CD4-positive, alpha-beta T cell treated with Interleukin-15 for 1 hour (primary cell): ENCODE measurements at places on chromosomes 2 and 18.

- DNase-seq = no peak
These were observed 926.8 kb upstream of the SLC39A10 start for GRCh38 chr2:194730266-194730665.

GRCh38 chr2:70078384-70078783 is 8.9 kb upstream of the PCBP1 start:
- DNase-seq = no peak

- no peak for DNase-seq
These were observed 167.0 kb upstream of the TPO start for GRCh38 chr2:1246239-1246638.

DNA sequence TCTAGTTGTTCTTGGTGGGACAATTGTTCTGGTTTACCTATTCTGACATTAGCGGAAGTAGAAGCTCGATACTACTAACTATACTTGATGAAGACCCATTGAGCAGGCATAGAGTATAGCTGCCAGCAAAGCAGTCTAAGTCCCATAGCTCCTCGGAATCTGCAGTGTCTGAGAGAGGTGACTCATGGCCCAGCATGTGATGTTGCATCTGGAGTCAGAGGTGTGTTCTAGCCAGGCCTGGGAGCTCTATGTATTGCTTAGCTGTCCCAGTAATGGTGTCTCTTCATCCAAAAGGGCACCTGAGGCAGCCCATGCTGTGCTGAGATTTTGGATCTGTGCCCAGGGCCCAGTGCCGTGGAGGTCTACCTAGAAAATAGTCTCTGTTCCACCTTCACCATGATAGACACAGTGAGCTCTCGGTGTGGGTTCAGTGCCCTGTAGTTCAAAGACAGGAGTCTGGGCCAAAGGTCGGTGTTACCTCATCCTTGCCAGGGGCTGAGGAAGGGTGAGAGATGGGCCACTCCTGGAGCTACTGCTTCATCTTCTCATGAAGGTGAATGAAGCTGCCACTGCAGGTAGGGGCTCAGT is 47.3 kb downstream of the MEX3C start:
- no peak for DNase-seq

GRCh38 chr2:105741617-105742016 is 3.1 kb upstream of the NCK2 start:
- no peak for DNase-seq

GRCh38 chr18:22387787-22388186 is 29.9 kb downstream of the CTAGE1 start:
- no peak for DNase-seq

DNA sequence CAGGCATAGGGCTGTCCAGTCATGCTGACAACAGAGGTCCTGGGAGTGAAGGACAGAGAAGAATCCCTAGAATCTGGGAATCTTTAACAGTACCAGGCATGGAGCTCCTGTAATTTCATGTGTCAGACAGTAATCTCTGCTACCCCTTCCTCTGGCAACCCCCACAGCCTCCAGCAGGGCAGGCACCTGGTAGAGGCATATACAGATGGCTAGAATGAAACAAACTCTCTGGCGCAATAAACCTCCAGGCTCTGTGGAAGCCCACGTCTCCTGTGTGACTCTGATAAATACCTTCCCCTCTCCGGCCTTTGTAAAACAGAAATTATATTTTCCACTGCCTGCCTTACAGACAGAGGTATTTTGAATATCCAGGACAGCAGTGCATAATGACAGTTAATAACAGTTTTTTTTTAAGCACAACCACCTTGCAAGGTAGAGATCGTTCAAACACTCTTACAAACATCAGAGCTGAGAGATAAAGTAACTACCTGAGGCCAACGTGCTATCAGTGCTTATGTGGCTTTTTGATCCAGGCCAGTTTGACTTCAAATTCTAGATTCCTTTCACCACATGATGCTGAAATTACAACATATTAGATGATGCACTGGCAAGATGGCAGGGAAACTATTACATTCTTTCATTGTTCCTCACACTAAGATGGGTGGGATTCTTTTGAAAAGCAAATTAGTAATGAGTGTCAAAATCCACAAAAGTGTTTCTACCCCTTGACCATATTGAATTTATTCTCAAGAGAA is 47.7 kb upstream of the TMEM247 start:
- DNase-seq = no peak

GRCh38 chr2:98295275-98295674 is 51.0 kb upstream of the CNGA3 start:
- no peak for DNase-seq

- peak; percentile 51 for DNase-seq
These were observed 25.5 kb upstream of the YWHAQ start for GRCh38 chr2:9656270-9656766.

GRCh38 chr2:29317077-29317517 is 201.9 kb downstream of the CLIP4 start:
- DNase-seq = peak; percentile 33

DNA sequence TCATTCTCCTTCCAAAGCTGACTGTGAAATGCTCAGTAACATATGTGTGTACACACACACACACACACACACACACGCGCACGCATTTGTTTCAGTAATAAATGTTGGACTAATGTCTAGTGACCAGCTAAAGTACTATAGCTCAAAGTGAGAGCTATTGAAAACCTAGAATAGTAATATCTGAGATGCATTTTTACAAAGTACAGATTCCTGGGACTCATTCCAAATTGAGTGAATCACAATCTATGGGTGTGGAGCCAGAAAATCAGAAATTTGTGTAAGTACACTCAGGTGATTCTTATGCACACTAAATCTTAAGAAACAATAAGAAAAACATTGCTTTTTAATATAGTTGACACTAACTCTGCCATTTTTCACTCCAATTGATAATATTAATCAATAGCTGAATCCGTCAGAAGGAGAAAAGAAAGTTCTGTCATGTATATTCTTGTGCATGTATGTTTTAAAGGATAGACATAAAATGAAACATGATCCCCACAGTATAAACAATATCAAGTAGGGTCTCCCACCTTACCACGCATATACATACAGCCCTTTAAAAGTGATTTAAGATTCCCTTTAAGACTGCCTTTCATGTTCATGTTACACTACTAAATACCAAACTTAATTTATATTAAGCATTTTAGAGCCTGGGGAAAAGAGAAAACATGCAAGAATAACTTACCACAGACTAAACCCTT is 123.5 kb downstream of the ATAD2B start:
- DNase-seq = no peak

GRCh38 chr2:44918095-44918775 is 23.3 kb upstream of the SIX3 start:
- no peak for DNase-seq

GRCh38 chr2:85243101-85244072 is 84.4 kb downstream of the TGOLN2 start:
- peak; percentile 22 for DNase-seq

DNA sequence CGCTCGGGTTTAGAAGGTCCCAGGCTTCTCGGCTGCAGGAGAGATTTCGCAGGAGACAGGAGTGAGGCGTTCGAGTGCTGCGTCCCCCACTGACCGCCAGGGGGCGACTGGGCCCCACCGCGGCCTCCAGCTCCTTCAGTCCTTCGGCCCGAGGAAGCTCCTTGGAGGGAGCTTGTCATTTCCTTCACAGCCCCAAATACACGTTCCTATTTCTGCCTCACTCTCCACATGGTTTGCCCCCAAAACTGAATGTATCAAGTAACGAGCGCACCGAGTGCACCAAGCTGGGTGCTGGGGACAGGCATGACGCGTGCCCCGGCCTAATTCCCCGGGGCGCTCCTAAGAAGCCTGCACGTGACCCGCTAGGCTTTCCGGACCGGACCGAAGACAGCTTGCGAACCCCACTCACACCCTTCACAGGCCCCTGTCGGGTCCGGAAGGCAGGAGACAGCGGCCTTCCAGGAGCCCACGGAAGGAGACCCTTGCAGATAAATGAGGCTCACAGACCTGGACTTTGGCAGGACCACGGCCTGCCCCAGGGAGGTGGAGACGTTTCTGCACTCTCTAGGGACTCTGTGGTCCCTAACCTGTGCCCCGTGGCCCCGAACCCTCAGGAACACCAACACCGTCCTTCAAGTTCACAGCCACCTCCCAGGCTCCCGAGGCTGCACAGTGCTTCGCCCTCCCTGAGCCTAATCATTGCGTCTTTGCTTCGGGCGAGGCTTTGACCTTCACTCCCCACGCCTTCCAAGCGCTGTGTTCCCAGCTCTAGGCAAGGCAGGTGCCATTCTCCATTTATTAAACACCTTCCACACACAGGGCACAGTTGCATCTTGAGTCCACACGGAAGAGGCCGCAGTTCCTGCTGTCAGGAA is 13.0 kb upstream of the FAHD2A start:
- DNase-seq = no peak

GRCh38 chr2:221943076-221943810 is 355.6 kb downstream of the PAX3 start:
- no peak for DNase-seq

- DNase-seq = no peak
These were observed 141.4 kb downstream of the SCG2 start for GRCh38 chr2:223460774-223461211.

GRCh38 chr18:44799382-44799906 is 118.8 kb downstream of the SETBP1 start:
- no peak for DNase-seq

- DNase-seq = no peak
These were observed 587.5 kb upstream of the DSEL start for GRCh38 chr18:68104036-68104435.

DNA sequence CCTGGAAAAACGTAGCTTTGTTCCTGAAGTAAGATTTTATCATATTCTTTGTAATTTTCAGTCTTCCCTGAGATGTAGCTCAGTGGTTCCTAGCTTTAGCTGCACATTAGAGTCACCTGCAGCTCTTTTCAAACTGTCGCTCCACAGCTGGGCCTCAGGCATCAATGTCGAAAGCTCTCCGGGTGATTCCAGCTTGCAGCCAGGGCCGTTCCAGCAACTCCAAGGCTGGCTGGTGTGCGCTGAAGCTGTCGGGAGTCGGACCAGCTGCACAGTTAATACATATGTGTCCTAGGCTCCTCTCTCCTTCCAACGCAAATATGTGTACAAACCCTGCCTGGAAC is 609 bp upstream of the ZNF2 start:
- DNase-seq = no peak

- no peak for DNase-seq
These were observed 8.5 kb downstream of the ONECUT2 start for GRCh38 chr18:57443702-57444101.

GRCh38 chr2:27435628-27436027 is 6.6 kb upstream of the KRTCAP3 start:
- no peak for DNase-seq

- DNase-seq = peak; percentile 95
These were observed at the start of gene MAP3K2 for GRCh38 chr2:127387655-127388422. Gene MAP3K2 (minus strand): TSS chr2:127387975. CDS start chr2:127343129, 44,846 bp downstream.

GRCh38 chr2:109185821-109186570 is 57.0 kb downstream of the SH3RF3 start:
- no peak for DNase-seq

DNA sequence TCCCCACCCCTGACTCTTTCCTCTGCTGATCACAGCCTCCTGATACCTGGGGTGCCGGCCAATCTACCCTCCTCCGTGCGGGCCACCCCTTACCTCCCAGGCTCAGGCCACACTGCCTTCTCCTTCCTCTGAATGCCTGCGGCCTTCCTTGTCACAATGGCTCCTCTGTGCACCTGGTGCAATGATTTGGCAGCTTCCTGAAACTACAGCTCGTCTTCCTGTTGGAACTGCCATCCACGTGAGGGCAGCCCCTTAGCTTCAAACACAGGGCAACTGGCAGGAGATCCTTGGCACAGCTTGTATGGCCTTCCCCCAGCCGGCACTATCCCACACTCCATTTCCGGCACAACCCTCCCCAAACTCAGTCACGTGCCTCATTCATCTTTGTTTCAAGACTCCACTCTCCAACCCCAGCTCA is 69.0 kb downstream of the STPG4 start:
- DNase-seq = no peak
